ENCODE measurements at places on chromosomes 6 and 20.

GRCh38 chr20:10771435-10772140 lies 97.8 kb upstream of the JAG1 start:
- no peak for DNase-seq

DNA sequence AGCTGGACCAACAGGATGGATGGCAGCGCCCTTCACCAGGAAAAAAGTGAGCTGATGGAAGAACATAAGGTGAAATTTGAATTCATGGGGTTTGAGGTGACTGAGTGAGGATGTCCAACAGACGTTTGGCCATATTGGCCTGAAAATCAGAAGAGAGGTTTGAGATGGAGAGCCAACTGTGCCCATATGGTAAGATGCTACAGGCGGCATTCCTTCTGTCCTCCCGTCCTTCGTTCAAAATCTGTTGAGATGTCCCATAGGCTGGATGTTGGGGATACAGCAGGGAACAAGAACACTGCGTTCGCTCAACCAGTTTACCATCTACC lies 468 bp upstream of the CMTR1 start:
- DNase-seq = no peak

GRCh38 chr6:20172842-20173456 lies 39.3 kb downstream of the MBOAT1 start:
- DNase-seq = no peak

DNA sequence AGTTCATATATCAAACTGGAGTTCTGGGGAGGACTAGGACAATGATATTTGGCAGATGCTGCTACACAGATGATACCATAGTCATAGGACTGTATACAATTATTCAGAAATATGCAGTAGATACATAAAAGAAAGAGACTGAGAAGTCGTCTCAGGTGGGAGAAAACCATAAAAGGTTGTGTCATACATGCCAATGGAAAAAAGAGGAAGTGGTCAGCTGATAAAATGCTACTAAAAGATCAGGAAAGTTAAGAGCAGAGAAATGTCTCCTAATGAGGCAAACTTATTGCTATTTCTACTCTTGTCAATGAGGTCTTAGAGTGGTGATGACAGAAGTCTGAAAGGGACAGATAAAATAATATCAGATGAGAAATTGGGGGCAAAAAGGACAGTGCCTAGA lies 407.6 kb downstream of the COL12A1 start:
- no peak for DNase-seq

DNA sequence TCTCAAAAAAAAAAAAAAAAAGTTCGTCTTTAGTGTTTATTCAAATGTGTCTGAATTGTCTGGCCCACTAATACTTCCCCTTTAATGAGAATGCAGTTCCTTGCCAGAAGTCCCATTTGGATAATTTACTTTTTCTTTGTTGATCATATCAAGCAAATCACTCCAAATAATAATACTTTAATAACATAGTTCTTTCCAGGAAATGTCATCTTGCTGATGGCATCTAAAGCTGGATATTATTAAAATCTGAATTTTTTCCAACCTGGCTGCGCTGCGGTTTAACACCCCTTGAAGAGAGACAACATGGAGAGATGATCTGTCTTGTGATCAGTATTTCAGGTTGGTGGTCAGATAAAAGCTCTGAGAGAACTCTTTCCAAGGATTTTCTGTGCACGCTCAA lies 111.2 kb upstream of the CNKSR3 start:
- DNase-seq = no peak
